ENCODE measurements at places on chromosomes 16 and 17.

GRCh38 chr16:1613728-1614455 lies 1.7 kb downstream of the CRAMP1 start:
- no peak for DNase-seq

DNA sequence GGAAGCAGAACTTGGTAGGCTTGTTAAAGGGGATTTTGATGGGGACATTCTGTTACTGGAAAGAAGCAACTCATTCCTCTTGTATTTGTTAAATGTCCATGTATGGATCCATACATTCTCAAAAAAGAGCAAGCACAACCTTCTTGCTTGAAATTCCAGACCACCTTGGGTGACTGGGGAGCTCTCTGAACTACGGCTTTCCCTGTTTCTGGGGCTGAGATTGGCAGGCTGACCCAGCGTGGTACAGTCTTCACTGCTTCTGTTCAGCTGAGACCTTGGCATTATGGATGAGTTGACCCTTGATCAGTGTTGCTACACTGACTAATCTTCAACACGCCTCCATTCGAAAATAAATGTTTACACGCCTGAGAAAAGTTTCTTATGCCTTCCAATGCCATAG lies 38.5 kb downstream of the DNAH9 start:
- no peak for DNase-seq

- DNase-seq, result peak; percentile 94
Observed at GRCh38 chr17:42322382-42323267, 34.3 kb downstream of the STAT5A start.

GRCh38 chr17:2798678-2799077 lies 2.4 kb downstream of the RAP1GAP2 start:
- no peak for DNase-seq

- DNase-seq, result no peak
Observed at GRCh38 chr17:81469266-81469665, 43.3 kb downstream of the ACTG1 start.

GRCh38 chr16:392450-393030 lies 4.5 kb upstream of the NME4 start:
- no peak for DNase-seq

GRCh38 chr17:16066125-16066524 lies 66.5 kb downstream of the TTC19 start:
- no peak for DNase-seq

GRCh38 chr17:27415120-27415795 lies 41.0 kb upstream of the KSR1 start:
- DNase-seq, result no peak

DNA sequence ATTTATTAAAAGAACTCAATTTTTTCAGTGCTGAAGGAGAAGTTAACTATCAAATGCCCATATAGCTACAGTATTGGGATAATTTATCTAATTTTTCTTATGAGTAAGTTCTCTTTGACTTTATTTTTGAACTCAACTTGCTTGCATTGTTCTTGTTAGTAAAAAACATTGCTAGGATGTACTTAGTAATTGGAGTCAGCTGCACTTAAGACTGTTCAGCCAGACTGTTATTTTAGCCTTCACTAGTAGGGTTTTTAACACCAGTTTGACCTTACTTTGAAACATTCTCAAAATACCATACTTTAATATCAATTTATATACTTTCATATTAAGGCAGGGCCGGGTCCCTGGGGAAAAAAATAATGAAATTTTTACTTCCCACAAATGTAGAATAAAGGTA lies 256.6 kb upstream of the TBX2 start:
- no peak for DNase-seq

- peak; percentile 57 for DNase-seq
Observed at GRCh38 chr17:72726936-72727335, 365.6 kb downstream of the SLC39A11 start.

- DNase-seq, result peak; percentile 61
Observed at GRCh38 chr16:29820271-29820701, at the start of gene MVP. Gene MVP (plus strand): TSS chr16:29820462. CDS start chr16:29830550, 10,088 bp downstream.

- no peak for DNase-seq
Observed at GRCh38 chr17:66950325-66950724, 14.2 kb upstream of the CACNG4 start.

GRCh38 chr17:40075201-40075941 lies 12.6 kb downstream of the THRA start:
- peak; percentile 62 for DNase-seq

GRCh38 chr17:48787828-48788227 lies 29.2 kb downstream of the TTLL6 start:
- DNase-seq, result no peak

DNA sequence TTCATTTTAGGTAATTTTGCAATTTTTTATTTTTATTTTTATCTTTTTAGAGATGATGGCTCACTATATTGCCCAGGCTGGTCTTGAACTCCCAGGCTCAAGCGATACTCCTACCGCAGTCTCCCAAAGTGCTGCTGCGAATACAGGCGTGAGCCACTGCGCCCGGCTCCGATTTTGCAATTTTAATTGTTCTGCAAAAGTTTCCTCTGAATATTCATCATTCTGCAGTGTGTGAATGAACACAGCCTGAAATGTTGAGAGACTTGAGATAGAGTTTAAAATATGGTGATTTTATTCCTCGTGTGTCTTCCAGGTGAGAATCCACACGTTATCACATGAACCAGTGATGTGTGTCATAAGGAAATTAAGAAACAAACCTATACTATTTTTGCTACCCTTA lies 75.8 kb downstream of the KCNJ12 start:
- no peak for DNase-seq

DNA sequence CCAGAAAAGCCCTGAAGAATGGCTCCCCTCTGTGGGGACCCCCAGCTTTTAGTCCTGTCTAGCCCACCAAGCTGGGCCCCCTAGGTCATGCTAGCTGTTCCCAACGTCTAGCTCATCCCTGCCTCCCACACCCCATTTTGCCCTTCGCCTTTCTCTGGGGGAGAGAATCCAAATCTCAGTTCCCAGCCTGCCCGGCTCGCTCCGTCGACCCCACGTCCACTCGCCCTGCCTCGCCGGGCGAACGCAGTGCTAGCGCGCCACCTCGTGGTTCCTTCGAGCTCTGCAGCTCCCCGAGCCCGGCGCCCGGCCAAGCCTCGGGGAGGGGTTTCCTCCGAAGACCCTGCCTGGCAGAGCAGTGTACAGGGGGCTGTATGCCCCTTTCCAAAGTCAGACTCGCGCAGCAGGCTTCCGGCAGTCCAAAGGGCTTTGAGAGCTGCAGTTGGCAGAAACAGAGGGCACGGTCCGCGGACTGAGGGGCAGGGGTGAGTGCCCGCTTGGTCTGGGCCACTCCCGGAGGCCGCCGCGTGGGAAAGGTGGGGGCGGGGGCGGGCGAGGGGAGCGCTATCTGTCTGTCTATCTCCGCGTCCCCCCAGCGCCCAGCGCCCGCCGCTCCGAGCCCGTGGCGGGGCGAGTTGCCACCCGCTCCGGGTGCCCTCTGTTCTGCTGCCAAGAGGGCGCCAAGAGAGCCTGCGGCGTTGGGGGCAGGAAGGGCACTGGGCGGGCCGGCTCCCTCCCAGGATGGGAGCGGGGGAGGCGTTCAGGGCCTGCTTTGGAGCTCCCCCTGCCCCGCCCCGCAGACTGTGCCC lies 1.7 kb upstream of the DLX3 start:
- DNase-seq, result peak; percentile 47

GRCh38 chr16:1458977-1459341 lies 14.6 kb upstream of the CCDC154 start:
- no peak for DNase-seq

DNA sequence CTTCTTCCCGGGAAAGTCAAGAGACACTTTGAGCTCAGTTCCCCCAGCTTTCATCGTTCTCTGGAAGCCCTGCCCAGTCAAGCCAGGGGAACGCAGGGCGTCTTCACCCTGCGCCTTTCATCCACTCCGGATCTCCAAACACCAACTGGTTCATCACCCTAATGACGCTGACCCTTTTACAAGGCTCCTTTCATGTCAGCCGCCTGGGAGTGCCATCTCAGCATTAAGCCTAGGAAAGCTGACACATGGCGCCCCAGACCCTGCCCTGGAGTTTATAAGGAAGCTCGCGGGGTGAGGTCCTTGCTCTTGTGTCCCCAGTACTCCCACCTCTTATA lies 594 bp upstream of the DNAJC7 start:
- no peak for DNase-seq

- DNase-seq, result peak; percentile 85
Observed at GRCh38 chr17:39769974-39770587, 32.3 kb downstream of the GRB7 start.

DNA sequence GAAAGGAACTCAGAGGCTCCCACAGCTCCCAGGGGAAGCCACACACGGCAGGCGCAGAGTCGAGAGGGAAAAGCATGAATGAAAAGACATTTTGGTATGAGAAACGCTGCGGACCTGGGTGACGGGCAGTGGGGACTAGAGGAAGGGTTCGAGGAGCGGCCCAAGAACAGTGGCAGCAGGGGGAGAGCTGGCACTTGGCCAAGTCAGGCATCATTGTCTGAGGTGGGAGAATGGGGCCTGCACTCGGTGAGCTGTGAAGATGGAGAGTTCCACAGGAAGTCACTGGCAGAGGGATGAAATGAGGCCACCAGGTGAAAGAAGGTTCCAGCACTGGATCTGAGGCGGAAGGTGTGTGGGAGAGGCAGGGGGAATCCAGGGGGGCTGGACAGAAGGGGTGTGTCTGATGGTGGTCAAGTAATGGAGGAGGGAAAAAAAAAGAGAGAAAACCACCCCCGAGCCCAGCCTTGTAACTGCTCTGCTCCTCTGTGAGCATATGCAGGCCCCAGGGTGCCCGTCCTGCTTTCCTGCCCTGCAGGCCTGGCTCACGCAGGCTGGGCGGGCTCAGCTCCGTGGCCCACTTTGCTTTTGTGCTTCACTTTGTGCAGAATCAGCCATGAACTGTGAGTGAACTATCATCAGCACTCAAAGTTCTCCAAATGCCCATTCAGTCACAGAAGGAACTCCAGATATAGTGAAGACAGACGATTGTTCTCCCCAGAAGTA lies 31.8 kb downstream of the TMEM204 start:
- DNase-seq, result no peak

DNA sequence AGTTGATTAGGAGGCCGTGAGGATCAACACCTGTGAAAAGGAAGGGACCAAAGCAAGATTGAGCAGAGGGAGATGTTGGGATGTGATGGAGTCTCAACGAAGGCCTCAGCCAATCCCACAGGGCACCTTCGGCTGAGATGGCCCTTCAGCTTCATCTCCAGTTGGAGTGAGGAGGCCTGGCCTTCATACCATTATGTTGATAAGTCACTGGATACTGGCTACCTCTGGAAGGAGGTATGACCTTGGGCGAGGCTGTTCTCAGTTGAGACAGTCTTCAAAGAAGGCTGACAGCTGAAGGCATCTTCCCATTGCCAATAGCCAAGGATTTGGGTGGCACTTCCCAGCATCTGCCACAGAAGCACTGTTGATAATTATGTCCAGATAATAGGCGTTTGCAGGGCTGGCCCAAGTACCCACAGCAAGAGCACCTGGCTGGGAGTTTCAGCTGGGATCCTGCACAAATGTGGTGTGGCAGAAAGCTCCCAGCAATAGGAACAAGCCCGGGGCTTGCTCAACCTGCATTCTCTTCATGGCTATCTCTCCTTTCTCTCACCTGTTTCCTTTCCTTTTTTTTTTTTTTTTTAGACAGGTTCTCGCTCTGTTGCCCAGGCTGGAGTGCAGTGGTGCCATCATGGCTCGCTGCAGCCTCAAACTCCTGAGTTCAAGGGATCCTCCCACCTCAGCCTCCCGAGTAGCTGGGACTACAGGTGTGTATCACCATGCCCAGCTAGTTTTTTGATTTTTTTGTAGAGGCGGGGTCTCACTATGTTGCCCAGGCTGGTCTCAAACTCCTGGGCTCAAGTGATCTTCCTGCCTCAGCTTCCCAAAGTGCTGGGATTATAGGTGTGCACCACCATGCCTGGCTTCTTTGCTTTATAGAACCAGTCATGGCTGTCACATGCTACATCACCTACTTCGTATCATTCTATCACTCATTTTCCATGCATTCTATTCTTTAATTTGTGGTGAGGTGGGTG lies 18.2 kb upstream of the MAP3K14 start:
- no peak for DNase-seq

DNA sequence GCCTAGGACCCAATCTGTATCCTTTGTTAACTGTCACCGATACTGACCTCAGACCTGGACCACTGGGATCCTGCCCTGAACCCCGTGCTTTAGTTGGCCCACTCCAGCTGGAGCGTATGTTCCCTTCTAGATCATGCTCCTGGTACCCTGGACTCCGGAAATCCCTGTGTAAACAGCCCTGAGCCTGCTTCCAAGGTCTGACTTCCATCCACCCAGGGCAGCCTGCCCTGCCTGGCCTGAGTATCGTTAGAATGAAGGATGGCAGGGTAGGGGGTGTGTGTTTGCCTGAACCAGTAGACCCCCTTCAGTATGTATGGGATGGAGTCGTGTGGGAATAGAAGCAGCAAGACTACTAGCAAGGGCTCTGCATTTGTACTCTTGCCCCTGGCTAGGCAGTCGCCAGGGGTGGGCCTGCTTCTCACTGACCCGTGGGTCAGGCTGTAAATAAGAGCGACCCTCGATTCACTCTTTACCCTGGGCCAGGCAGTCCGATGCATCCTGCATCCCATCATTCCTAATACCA lies 691 bp upstream of the TMEM98 start:
- DNase-seq, result no peak

- no peak for DNase-seq
Observed at GRCh38 chr16:78184238-78185183, 85.1 kb downstream of the WWOX start.

DNA sequence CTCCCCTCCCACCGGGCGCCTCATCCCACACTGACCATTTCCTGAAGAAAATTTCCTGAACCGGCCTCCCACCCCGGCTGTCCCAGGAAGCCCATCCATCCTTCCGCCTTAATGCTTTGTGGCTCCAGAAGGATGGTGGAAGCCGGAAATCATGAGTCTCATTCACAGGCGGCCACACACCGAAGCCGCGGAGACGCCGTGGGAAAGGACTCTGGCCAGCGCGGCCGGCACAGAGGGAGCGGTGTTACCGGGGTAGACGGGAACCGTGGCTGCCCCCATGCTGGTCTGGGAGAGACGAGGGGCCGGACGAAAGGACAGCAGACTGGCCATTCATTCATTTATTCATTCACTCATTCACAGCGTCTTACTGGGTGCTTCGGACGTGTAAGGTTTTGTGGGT lies 326.8 kb downstream of the SEC14L1 start:
- no peak for DNase-seq

DNA sequence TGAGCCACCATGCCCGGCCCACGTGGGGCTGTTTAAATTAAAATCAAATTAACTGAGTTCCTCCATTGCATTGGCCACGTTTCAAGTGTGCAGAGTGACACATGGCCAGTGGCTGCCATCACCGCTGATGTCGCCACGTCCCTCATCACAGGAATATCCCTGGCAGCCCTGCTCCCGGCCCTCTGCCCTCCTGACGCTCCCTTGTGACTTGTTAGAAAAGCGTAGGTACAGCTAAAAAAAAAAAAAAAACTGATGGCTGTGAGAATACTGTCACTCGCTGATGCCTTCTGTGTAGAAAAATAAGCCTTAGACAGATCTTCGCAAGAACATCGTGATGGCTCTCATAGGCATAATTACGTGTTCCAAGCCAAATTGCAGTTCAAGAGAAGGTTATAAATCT lies 21.7 kb downstream of the CARHSP1 start:
- DNase-seq, result no peak

- no peak for DNase-seq
Observed at GRCh38 chr16:80743273-80743672, 61.1 kb downstream of the CDYL2 start.

GRCh38 chr17:77370586-77370985 lies 229.8 kb downstream of the SEC14L1 start:
- no peak for DNase-seq
